ENCODE measurements at places on chromosomes 12 and 14. TPM values are rescaled to one million over a fixed set of nuclear protein-coding genes. Genes with fewer than 3 reads are reported as not detected.

Gene RNASE3
- total RNA-seq, result not detected

Gene VRTN
- total RNA-seq, result not detected

Gene C14orf39
- not detected for total RNA-seq

Gene NELL2
- total RNA-seq, result 16.5 TPM

Gene RND1
- 2.2 TPM for total RNA-seq

Gene CELA1
- not detected for total RNA-seq

Gene MAP4K5
- total RNA-seq, result 123 TPM

Gene HCAR2
- not detected for total RNA-seq

Gene NDRG2
- total RNA-seq, result 124 TPM

GRCh38 chr14:54652605-54653052, 85.7 kb downstream of the SAMD4A start:
- no peaks in the 10 kb centered on the region for H3K4me1 ChIP-seq
- no peak overlapping the region for H3K4me3 ChIP-seq
- H3K27ac ChIP-seq, result peak overlapping the region; percentile 78
- H3K27me3 ChIP-seq, result no peaks in the 10 kb centered on the region
- no peaks in the 10 kb centered on the region for H3K36me3 ChIP-seq

GRCh38 chr12:110971936-110972335, 51.6 kb upstream of the MYL2 start:
- H3K36me3 ChIP-seq, result no peaks in the 10 kb centered on the region
- H3K27ac ChIP-seq, result no peak overlapping the region
- no peaks in the 10 kb centered on the region for H3K27me3 ChIP-seq
- H3K4me3 ChIP-seq, result no peak overlapping the region
- no peaks in the 10 kb centered on the region for H3K4me1 ChIP-seq

GRCh38 chr12:6638305-6638704, 2.5 kb upstream of the LPAR5 start:
- no peak for DNase-seq
- H3K27ac ChIP-seq, result no peak overlapping the region
- peaks cover 15% of the 10 kb centered on the region for H3K4me1 ChIP-seq
- H3K4me3 ChIP-seq, result no peak overlapping the region

- H3K27ac ChIP-seq, result no peak overlapping the region
- H3K4me3 ChIP-seq, result no peak overlapping the region
- DNase-seq, result no peak
- no peaks in the 10 kb centered on the region for H3K36me3 ChIP-seq
These were observed 8.0 kb upstream of the RASSF8 start for GRCh38 chr12:25950329-25951115.

DNA sequence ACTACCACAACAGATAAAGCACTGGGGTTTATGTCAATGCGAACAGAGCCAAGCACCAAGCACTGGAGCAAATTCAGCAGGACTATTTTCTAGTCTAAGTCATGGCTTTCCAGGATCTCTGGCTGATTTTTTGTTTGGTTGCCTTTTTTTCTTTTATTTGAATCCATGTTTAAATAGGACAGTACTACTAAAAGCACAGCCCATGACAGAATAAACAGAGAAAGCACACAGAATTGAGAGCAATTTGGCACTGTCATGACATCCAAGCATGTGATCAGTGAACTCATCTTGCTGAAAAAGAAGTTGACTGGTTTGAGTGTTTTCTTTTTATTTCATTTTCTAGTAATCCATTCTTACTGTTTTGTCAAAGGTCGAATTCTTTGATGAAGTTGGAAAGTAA, 23.1 kb upstream of the RERG start:
- H3K27ac ChIP-seq, result no peak overlapping the region
- H3K27me3 ChIP-seq, result no peaks in the 10 kb centered on the region
- DNase-seq, result no peak
- no peaks in the 10 kb centered on the region for H3K4me1 ChIP-seq
- no peaks in the 10 kb centered on the region for H3K36me3 ChIP-seq

DNA sequence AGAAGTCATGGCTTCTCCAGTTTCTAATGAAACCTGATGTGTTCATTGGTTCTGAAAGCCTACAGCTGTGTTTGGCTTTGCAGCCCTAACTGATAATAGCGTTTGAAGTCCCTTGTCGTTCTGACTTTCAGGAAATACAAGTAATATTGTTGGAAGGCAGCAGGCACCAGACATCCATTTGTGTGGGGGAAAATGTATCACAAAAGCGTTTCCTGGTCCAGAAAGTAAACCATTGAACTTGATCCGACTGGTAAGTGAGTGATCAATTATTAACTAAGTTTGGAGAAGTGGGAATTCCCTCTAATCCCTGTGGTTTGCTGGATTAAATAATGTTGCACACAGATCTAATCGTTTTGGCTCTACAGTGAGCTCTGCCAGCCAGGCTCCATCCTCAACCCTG, 77.3 kb upstream of the LTA4H start:
- no peak for DNase-seq
- H3K36me3 ChIP-seq, result no peaks in the 10 kb centered on the region
- no peak overlapping the region for H3K27ac ChIP-seq
- H3K27me3 ChIP-seq, result no peaks in the 10 kb centered on the region
- H3K4me3 ChIP-seq, result no peak overlapping the region
- no peaks in the 10 kb centered on the region for H3K4me1 ChIP-seq

DNA sequence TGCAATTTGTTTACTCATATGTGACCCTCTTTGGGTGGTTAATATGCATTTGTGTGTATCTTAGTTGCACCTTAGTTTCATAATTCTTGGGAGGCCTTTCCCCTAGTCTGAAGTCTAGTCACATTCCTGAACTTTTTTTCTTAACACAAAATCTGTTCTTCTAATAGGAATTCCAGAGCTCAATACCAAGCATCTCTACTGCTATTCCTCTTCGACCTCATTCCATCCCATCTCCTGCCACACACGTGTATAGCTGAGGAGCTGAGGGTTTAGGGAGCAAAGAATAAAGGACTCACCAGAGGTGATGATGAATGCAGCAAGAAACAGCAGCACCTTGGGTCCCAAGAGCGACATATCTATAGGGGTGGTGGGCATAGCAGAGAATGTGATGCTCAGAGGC, 875 bp downstream of the MFAP5 start:
- no peak for DNase-seq
- no peaks in the 10 kb centered on the region for H3K27me3 ChIP-seq
- no peak overlapping the region for H3K4me3 ChIP-seq
- H3K4me1 ChIP-seq, result no peaks in the 10 kb centered on the region

DNA sequence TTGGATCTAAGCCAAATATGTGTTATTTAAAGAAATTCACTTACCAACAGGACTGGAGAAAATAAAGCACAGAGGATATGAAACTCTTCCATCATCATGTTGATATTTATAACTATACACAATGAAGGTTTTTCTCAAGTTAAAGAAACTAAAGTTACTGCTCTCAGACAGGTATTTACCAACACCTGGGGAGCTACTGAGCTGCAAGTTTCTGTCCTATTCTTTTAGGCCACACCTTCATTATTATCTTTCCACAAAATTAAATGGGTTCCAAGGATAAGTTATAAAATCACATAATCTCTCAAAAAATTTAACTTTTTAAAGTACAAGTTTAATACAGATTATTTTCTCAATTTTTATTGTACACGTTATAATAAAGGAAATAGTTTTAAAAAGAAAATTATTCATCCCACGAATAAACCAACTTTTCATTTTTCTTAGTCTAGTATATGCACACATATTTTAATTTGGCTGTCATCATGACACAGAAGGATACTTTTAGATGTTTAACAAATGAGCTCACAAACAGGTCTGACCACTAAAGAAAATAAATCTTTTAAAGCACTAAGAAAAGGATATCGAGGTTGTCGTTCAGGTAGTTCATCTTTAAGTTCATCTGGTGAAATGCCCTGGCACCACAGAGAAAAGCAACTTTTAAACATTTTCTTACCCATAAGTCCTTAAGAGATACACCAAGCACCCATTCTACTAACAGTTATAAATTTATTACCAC, 7.8 kb downstream of the GMFB start:
- H3K36me3 ChIP-seq, result no peaks in the 10 kb centered on the region
- no peak for DNase-seq
- H3K27me3 ChIP-seq, result no peaks in the 10 kb centered on the region
- H3K27ac ChIP-seq, result no peak overlapping the region
- no peak overlapping the region for H3K4me3 ChIP-seq
- no peaks in the 10 kb centered on the region for H3K4me1 ChIP-seq

DNA sequence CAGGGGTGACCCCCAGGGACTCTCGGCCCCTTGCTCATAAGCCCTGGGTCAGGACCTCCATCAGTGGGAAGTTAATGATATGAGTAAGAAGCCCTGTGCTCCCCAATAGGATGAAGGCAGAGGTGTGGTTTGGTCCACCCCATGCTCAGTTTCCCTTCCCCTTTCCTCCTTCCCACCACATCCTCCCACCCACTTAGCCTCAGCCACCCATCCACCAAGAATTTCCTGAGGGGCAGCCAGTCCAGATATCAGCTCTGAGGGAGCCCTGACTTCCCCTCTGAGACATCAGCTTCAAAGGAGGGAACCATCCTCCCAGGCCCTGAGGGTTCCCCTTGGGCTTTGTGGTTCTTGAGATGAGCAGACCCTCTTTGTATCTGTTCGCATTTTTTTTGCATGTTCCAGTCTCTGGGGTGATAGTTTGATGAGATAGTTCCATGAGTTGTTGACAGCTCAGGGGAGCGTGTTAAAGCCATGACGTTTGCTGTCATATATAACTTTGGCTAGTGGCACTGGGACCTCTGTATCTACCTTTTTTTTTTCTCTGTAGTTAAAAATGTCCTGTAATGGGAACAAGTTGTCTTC, 71.2 kb downstream of the LGMN start:
- no peak for DNase-seq
- H3K27ac ChIP-seq, result peak overlapping the region; percentile 69
- peaks cover 3% of the 10 kb centered on the region for H3K4me1 ChIP-seq
- H3K4me3 ChIP-seq, result no peak overlapping the region
- H3K27me3 ChIP-seq, result no peaks in the 10 kb centered on the region

GRCh38 chr12:88445705-88446394, 134.4 kb downstream of the KITLG start:
- no peak for DNase-seq
- no peak overlapping the region for H3K27ac ChIP-seq
- no peaks in the 10 kb centered on the region for H3K27me3 ChIP-seq
- no peak overlapping the region for H3K4me3 ChIP-seq
- no peaks in the 10 kb centered on the region for H3K36me3 ChIP-seq

GRCh38 chr12:57454566-57455373, at the start of gene INHBE:
Gene INHBE (plus strand): TSS chr12:57455307. CDS start chr12:57455537, 230 bp downstream.
- no peak for DNase-seq
- H3K27ac ChIP-seq, result no peak within 1 kb of the TSS
- H3K36me3 ChIP-seq, result no peaks in the 10 kb centered on the region
- H3K4me1 ChIP-seq, result no peaks in the 10 kb centered on the region
- peak within 1 kb of the TSS; percentile 18 for H3K4me3 ChIP-seq

DNA sequence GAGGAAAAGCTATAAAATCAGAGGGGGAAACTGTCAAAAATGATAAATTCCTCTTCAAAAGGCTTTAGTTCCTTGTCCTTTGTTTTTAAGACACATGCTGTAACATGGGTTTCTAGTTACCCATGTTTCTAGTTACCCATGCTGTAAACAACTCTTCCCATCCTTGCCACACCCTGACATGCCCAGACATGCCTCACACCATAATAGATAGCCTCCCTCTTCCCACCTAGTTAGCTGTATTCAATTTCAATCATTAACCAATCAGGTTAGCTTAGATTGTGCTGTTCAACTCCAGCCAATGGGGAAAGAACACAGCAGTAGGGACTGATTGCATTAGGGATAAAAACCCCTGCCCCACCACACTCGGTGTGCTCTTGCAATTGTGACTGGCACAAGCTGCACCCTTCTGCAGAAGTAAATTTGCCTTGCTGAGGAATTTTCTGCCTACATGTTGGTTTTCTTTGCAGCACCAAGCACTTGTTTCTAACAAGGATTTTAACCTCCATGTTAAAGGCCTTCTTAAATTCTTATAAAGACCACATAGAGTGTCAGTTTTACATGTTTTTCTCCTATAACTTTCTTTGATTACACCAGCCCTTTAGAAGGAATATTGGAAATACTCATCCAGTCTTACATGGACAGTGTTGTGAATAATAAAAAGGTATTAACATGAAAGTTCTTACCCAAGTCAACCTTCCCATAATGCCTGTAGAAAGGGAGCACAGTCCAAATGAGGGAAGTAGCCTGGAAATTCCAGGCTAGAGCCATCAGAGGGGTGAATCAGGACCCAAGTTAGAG, 32.5 kb upstream of the LALBA start:
- H3K27ac ChIP-seq, result no peak overlapping the region
- H3K27me3 ChIP-seq, result no peaks in the 10 kb centered on the region
- DNase-seq, result no peak

DNA sequence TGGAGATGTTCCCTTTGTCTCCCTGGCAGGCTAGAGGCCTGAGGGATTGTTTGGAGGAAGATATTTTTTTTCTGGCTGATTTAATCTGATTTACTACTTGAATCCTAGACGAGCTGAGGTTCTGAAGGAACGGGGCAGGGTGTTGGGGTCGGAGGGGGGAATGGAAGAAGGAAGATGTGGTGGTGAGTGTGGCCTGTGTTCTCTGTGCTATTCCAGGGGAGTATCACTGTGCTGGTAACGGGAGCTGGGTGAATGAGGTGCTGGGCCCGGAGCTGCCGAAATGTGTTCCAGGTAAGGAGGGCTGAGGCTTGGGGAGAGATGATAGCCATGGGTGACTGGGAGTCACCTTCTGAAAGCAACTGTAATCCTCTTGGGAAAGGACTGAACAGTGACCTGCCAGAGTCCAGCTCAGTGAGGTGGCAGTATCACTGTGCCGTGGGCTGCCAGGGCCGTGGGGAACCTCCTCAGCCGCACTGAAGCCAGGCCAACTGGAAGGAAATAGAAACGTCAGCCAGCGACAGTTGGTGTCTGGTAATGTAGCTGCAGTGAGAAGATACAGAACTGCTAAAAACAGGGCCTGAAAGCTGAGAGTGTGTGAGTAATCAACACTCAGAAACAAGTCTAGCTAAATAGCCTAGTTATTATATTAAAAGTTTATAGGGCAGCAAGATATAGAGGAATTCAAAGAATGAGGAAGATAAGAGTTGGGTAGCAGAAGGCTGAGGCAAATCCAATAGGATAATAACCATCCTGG, 7.9 kb downstream of the C1S start:
- H3K27me3 ChIP-seq, result no peaks in the 10 kb centered on the region
- DNase-seq, result no peak
- no peak overlapping the region for H3K27ac ChIP-seq
- no peaks in the 10 kb centered on the region for H3K36me3 ChIP-seq
- H3K4me1 ChIP-seq, result no peaks in the 10 kb centered on the region
